ENCODE measurements at places on chromosomes 12 and 14.

DNA sequence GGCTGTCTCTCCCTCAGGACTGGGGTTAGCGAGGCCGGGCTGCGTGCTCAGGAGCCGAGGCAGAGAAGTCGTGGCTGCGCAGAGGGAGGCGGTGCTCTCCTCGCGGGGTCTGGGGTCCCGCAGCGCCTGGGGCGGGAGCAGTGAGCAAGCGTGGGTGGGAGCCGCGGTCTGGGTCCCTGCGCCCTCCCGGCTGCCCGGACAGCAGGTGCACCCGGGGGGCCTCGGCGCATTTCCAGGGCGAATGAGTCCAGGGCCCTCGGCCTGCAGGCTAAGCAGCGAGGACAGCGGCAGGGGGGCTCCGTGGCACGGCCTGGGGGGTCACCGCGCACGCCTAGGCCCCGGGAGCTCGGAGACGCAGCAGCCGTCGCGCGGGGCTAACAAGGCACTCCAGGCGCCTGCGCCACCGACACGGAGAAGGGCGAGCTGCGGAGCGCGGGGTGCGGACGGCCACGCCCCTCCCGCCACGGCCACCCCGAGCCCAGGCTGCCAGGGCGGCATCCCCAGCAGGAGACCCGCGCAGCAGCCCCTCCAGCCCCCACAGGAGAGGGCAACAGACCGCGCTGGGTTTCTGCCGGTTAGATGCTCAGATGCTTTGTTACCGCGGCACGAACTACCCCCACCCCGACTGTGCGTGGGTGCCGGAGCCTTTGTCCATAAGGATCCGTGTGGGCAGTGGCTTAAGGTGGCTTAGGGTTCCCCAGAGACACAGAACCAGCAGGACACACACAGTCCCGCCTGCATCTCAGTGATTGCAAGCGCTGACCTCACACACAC is 117.7 kb upstream of the C14orf180 start:
- no peak for DNase-seq

DNA sequence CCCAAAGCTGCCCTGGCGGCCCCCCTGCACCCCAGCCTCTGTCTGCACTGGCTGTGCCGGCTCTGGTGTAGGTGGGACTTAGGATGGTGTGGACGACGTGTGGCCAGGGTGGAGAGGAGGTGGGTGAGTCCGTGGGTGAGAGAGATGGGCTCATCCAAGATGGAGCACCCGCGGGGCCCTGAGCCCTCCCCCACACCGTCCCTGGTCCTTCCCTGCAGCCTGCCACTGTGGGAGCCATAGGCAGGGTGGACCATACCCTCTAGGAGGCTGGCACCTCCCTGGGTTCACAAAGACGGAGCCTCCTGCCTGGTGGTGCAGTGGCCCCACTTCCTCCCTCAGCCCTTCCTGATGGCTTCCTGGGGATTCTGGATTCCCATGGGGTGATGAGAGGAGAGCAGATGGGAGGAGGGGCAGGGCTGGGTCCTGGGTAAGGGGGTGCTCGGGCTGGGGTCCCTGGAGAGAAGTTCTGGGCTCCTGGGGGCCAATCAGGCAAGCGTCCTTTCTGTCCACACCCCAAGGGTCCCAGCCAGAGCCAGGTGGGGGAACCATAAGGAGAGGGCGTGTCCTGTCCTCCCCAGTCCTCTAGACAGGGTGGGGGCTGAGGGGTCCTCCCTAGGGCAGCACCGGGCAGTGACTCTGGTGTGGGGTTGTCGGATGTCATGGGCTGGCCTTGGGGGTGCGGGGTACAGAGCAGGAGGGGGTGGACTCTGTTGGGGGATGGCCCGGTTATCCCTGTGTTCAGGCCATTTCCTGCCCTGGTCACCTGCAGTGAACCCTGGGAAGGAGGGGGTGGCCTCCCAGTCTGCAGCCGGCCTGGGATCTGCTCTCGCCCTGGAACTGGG is 384.8 kb downstream of the TMEM121 start:
- no peak for DNase-seq

- DNase-seq, result no peak
These were observed 299.6 kb downstream of the PCNX1 start for GRCh38 chr14:71206766-71207371.

- DNase-seq, result no peak
These were observed 46.9 kb upstream of the DYNC1H1 start for GRCh38 chr14:101917413-101918017.

GRCh38 chr12:112992541-112993398 is 14.5 kb downstream of the OAS2 start:
- DNase-seq, result peak; percentile 21

DNA sequence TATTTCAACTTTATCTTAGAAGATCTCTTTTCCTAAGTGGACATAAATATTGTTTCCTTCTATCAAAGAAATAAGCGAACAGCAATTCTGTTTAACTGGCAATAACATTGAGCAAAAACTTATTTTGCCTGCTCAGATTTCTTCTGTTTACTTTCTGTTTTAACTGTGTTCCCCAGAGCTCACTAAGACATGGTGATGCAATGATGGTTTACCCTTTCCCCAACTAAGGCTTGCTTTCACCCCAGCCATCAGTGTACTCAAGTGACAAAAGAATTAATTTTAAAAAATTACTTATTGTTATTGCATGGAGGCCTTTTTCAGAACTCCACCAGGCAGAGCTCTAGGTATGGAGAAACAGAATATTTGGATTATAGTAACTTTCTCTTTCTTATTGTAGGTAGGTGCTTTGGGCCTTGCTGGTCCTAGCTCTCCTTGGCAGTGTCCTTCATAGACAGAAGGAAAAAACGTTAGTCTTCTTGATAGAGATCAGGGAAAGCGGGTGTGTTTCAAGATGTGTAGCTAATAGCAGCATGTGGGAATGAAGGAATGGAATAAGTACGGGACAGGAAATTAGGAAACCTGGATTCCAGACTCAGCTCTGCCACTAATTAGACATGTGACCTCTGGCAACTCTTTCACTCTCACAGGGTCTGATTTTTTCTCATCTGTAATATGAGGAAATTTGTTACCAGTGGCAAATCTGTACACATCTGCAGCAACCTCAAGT is 14.6 kb upstream of the DDHD1 start:
- DNase-seq, result no peak

GRCh38 chr12:130437555-130438242 is 100.0 kb downstream of the PIWIL1 start:
- DNase-seq, result no peak

DNA sequence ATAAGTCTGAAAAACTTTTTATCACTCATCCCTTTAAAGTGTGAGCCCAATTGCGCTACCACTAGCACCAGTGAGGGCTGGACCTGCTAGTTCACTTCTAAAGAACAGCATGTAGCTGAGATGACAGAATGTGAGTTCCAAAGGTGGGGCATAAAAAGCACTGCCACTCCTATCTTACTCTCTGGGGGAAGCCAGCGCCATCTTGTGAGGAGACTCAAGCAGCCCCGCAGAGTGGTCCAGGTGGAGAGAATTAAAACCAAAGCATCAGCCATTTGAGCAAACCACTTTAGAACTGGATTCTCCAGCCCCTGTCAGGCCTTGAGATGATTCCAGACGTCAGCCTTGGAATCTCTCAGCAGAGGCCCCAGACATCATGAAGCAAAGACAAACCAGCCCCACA is 39.9 kb downstream of the TMEM132D start:
- no peak for DNase-seq

GRCh38 chr12:51675071-51675803 is 84.2 kb downstream of the SCN8A start:
- no peak for DNase-seq

- DNase-seq, result no peak
These were observed 29.9 kb upstream of the LRTM2 start for GRCh38 chr12:1790444-1790843.

DNA sequence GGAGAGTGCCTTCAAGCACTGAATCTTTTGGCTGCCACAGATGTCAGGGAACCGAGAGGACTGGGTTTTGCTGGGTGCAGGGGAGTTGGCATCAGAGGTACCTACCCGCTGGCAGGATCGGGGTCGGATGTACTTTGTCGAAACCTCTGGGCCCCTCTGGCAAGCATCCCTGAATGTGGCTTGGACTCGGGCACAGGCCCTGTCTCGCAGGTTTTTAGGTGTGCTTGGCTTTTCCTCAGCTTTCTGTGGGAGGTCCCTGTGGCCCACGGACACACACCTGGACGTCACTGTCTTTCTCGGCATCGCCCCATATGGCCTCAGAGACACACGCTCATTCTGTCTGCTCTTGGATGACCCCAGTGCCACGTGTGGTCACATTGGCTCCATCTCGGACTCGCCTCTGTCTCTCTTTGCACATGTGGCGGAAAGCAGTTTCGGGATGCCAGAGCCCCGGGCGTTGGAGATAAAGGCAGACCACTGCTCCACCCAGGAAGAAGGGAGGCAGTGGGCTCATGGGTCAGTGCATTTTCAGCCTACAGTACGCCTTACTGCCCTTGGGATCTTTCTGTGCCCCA is 769.6 kb upstream of the ALG10B start:
- DNase-seq, result no peak

DNA sequence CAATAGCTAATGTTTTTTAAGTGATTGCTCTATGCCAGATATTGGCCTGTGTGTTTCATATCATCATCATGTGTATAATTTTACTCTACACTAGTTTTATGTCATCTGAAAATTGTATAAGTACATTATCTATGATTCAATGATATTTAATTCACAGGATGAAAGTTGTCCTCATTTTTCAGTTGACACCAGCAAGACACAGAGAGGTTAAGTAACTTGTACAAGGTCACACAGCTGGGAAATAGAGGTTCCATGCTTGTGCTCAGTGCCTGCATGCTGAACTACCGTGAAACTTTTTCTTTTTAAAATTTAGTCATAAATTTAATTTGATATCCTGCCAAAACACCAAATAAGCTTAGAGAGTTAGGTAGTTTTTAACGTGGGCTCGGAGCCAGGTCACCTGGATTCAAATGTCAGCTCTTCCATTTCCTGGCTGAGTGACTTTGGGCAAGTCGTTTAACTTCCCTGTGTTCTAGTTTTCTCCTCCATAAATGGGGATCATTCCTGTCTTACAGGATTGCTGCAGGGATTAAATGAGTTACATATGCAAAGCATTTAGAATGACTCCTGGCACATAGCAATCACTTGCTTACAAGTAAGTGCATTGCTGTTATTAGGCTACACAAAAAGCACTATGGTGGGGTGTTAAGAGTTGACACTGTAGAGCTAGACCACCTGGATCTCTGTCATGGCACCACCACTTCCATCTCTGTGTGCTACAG is 183.9 kb downstream of the ETV6 start:
- DNase-seq, result no peak

DNA sequence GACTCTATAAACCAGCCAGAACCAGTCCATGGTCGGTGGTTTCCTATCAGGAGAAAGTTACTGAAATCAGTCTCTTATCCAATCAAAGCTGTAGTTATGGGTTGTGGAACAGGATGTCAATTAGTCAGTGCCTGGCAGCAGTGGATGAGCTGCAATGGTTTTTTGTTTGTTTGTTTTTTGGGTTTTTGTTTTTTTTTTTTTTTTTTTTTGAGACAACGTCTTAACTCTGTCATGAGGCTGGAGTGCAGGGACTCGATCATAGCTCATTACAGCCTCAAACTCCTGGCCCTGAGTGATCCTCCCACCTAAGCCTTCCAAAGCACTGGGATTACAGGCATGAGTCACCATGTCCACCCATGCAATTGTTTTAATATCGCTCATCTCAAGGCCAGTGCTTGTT is 113.3 kb upstream of the CAND1 start:
- no peak for DNase-seq

- DNase-seq, result peak; percentile 44
These were observed 1.8 kb upstream of the GNS start for GRCh38 chr12:64760808-64761573.

DNA sequence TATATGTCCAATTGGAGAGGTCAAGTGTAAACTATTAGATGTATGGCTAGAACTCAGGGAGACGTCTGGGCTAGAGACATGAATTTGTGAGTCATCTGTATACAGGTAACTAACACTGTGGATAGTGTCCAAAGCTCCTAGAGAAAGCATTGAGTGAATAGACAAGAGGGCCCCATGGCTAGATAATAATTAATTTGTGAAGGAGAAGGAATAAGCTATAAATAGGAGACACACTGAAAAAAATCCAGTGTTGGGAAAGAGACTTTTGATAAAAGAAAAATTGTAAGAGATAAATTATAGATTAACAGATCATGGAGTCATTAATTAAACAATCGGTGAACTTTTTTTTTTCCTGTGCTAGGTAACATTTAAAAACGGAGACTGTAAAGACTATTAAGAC is 326.6 kb upstream of the PRICKLE1 start:
- no peak for DNase-seq

GRCh38 chr14:86639146-86639545 is 1109.2 kb downstream of the FLRT2 start:
- no peak for DNase-seq

GRCh38 chr14:76984787-76985375 is 43.6 kb downstream of the IRF2BPL start:
- no peak for DNase-seq

DNA sequence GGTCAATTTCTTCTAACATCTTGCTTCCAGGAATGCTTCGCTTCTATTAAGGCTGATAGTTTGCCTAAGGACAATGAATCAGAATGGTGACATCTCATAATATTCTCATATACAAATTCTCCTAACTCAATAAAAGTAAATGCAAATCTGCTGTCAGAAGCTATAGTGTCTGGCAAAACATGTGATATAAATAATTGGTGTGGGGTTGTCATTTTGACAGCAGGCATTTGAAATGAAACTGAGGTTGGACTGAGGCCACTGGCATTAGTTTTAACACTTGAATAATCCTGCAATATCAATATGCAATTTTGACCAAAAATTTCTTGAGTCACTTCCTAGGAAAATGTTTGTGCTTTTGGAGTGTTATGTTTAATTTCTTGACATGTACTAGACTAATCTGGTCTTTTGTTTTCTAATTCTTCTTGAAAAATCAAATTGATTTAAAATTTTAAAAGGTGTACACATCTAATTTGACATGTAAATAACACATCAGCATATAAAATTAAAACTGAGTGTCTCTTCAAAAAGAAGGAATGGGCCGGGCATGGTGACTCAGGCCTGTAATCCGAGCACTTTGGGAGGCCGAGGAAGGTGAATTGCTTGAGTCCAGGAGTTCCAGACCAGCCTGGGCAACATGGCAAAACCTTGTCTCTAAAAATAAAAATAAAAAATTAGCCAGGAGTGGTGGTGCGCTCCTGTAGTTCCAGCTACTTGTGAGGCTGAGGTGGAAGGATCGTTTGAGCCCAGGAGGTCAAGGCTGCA is 92.3 kb upstream of the BTG1 start:
- no peak for DNase-seq

DNA sequence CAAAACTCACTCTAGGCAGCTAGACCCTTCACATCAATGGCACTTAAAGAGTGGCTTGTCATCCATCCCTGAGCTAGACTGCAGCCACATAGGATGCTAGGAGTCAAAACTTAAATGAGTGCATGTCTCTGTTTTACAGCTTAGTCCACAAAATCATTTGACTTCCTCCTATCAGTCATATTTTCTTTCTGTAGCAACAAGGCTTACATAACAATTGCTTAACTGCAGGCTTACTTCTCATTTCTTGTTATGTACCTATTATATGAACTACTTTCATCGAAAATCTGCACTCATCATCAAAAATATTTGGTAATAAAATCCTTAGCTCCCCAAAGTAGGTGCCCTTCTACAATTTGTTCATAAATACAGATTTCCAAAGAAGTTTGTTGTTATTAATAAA is 30.1 kb downstream of the CLEC1A start:
- DNase-seq, result no peak

All from CD8-positive, alpha-beta memory T cell (primary cell).